Germinal center (tissue), 1 donor: ENCODE measurements at places on chromosomes 3 and 15.
A peak's percentile ranks its signal among the peaks of the same experiment; 100 is the strongest.

DNA sequence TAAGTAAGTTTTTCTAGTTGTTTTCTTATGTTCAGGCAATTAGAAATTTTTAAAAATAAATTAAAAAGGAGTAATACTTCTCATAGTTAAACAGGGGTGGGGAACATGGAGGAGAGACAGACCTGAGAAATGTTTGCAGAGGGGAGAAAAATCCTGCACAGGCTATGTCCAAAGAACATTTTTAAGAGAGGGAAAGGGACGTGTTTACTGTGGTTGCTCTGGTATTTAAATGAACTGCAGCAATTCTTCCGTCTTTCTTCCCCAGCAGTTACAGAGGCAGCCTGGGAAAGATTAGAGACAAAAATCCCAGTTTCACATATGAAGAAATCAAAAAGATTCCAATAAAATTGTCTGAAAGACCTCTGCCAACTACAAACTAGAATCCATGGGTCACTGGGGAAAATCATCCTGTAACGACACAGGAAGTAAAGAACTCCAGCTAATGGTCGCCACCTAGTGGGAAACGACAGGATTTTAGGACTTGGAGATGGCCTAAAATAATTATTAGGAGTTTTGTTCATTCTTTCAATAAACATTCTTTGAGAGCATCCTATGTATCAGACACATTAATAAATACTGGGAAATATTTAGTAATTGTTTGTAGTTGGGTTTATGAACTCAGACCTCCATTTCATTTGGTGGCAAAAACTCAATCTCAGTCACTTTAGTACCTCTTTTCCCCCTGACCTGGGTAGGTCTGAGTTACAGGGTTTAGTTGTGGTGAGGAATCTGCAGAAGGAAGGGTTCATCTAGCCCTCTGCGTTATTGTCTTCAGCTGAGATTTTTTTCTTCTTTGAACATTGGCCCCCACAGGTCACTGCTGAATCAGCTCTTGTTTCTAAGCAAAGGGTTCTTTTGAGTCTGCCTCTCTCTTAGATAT lies 69.9 kb upstream of the GOLIM4 start:
- peak; percentile 37 for DNase-seq

- DNase-seq: no peak
Measured at GRCh38 chr3:127140501-127141460, 52.1 kb upstream of the PRR23E start.

DNA sequence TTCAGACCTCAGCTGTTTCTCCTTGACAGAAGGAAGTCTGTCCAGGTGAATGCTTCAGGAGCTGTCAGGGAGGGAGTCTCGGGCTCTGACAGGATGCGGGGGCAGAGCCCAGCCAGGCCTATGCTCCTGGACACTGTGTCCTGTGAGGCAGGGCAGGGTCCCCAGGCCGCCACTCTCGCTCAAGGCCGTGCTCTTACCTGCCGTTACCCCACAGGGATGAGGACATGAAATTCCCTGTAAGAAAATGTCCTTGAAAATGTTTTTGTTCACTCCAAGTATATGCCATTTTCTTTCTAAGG lies 63.9 kb downstream of the BOC start:
- DNase-seq: no peak

- no peak for DNase-seq
Measured at GRCh38 chr3:53109190-53109589, 21.0 kb downstream of the RFT1 start.
